Activated naive CD4-positive, alpha-beta T cell treated with anti-CD3 and anti-CD28 coated beads, Interleukin-2, amount 10 ng/mL, durations not matched to agents 7 days and 5 days (primary cell): ENCODE measurements at places on chromosomes 12 and 14.

GRCh38 chr14:99538275-99538674 lies 57.1 kb downstream of the CCNK start:
- no peak for DNase-seq

- DNase-seq: no peak
These were observed 10.3 kb downstream of the VEZT start for GRCh38 chr12:95227818-95228356.

DNA sequence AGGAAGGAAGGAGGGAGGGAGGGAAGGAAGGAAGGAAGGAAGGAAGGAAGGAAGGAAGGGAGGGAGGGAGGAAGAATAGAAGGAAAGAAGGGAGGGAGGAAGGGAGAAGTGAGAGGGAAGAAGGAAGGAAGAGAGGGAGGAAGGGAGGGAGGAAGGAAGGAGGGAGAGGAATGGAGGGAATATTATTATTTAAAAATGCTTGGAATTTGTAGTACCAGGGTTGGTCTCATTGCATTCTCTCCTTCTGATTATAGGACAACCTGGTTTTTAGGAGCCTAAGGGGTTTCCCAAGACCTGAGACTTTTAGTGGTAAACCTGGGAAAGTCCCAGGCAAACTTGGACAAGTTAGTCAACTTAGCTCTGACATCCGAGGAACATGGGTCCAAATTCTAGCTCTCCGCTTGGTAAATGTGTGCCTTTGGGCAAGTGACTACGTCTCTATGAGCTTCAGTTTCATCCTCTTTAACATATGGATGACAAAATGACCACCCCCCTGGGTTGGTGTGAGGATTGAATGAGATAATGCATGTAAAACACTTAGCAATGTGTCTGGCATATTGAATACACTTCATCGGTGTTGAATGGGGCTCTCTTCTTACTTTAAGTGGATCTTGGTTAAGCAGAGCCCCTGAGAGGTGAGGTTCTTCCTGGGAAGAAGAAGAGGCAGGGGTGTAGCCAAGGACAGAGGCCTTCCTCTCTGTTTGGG lies 690.7 kb upstream of the TBX3 start:
- DNase-seq: no peak

DNA sequence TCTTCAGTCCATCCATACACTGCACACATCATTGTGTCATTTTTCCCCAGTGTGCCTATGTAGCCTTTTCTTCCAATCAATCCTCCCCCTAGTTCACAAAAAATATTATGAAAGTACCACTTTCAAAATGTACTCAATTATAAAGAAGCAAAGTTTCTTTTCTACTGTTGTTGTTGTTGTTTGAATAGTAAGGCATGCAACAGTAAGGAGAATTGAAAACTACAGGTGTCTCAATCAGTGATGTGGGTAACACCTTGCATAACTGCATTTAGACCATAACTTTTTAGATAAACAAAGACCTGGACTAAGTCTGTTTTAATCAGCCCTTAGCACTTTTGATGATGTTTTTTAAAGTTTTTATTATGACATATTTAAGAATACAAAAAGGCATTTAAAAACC lies 104.4 kb downstream of the EML5 start:
- no peak for DNase-seq

DNA sequence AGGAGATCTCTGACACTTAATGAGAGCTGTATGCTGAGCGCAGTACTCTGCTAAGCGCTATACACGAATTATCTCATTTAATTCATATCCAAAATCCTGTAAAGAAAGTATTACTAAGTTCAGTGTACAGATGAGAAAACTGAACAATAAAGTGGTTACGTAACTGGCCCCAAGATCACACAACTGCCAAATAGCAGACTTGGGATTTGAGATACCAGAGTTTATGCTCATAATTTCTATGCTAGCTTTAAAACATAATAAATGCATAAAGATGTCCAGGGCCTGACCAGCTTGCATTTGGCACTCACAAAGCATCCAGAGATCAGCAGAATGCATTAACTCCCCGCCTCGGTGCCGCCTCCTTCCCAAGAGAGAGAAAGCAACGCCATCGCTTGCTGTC lies 83.2 kb upstream of the PWP1 start:
- DNase-seq: no peak

DNA sequence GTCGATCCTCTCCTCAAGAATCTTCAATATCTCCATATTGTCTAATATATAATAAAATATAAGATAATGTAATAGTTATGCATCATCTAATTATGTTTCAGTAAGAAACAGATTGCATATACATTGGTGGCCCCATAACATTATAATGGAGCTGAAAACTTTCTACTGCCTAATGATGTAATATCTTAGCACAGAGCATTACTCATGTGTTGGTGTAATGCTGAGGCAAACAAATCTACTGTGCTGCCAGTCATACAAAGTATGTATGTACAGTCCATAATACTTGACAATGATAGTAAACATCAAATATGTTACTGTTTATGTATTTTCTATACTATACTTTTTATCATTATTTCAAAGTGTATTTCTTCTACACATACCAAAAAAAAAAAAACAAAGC lies 128.7 kb downstream of the CPNE8 start:
- DNase-seq: no peak

DNA sequence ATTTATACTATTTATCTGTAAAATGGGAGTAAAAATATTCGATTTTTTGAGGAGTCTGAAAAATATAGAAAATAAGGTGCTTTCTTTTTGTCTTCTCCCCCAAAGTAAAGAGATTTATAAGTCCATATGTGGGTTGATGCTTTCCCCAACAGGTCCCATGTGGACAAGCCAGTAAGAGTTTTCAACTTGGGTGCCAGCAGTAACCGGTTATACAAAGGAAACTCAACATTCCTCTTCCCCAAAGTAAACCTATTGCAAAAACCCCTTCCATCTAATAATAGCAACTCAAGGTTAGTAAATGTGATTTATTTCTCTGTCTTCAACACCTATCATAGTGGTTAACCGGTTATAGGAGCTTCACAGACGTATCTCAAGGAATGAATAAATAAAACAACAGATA lies 1206.9 kb upstream of the SEL1L start:
- no peak for DNase-seq

DNA sequence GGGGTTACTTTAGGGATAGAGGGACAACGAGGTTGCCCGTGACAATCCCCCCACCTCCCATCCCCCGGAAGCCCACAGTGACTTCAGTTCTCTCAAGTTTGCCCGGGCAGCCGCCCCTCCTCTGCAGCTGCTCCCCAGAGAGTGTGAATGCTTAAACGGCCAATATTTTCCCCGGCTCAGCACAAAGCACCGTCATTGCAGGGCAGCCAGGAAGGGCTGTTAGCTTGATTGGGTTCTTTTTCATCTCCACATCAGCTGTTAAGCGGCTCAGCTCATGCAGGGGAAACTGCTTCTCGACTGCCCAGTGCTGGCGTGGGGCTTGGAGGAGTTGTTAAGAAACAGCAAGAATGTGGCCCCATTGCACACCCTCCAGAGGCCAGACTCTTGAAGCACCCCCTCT lies 120.5 kb upstream of the NCOR2 start:
- DNase-seq: peak; percentile 52

DNA sequence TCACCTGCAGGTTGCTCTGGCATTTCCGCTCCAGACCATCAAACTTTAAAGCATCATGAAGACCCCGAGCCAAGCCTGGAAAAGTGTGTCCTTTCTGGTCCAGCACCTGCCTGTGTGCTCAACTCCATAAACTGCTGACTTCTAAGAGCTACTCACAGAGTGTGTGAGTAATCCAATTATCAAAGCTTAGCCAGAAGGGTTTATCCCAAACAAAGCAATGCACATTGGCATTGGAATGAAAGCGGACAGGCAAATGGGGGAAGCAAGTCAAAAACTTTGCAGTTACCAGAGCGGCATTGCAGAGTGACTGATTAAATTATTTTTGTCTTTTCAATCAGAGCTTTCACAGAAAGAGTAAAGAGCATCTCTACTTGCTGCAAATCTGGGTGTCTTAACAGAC lies 1262.4 kb upstream of the SEL1L start:
- no peak for DNase-seq

DNA sequence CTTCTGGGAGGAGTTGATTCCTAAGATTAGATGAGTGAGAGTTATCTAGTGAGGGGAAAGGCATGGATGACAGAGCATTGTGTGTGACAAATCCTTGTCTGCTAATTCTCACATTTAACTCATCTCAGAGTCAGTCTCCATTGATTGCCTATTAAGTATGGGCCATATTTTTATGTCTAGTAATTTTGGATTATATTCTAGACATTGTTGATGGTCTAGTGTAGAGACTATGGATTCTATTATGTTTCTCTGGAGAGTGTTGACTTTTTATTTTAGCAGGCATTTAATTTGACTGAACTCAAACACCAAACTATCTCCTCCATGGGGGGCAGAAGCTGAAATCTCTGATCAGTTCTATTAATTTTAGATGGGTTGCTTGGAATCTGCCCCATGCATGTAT lies 114.4 kb downstream of the CACNA1C start:
- DNase-seq: no peak

- DNase-seq: no peak
These were observed 766.0 kb upstream of the TBX3 start for GRCh38 chr12:115450017-115450416.

DNA sequence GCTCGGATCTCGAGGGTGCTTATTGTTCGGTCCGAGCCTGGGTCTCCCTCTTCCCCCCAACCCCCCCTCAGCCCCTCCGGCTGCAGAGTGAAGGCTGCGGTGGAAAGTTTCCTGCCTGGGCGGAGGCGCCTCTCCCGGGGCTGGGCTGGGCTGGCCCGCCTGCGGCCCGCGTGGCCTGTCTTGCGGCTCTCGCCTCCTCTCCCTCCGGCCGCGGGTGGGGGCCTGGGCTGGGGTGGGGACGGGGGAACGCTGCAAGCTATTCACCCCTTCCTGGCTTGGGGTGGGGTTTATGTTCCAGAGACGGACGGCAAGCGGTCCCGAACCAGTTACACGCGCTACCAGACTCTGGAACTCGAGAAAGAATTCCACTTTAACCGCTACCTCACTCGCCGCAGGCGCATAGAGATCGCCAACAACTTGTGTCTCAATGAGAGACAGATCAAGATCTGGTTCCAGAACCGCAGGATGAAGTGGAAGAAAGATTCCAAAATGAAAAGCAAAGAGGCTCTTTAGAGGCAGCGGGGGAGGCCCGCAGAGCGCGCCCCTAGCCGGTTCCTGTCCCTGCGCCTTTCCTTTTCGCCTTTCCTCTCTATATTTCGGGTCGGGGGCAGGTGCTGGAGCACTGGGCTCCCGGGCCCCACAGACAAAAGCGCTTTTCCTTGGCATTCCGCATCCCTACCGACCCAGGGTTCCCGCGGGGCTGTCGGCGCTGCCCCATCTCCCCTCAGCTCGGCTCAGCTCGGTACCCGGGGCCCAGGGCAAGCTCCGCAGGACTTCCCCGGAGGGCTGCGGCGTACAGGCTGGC lies 1.3 kb downstream of the HOXC5 start:
- no peak for DNase-seq

DNA sequence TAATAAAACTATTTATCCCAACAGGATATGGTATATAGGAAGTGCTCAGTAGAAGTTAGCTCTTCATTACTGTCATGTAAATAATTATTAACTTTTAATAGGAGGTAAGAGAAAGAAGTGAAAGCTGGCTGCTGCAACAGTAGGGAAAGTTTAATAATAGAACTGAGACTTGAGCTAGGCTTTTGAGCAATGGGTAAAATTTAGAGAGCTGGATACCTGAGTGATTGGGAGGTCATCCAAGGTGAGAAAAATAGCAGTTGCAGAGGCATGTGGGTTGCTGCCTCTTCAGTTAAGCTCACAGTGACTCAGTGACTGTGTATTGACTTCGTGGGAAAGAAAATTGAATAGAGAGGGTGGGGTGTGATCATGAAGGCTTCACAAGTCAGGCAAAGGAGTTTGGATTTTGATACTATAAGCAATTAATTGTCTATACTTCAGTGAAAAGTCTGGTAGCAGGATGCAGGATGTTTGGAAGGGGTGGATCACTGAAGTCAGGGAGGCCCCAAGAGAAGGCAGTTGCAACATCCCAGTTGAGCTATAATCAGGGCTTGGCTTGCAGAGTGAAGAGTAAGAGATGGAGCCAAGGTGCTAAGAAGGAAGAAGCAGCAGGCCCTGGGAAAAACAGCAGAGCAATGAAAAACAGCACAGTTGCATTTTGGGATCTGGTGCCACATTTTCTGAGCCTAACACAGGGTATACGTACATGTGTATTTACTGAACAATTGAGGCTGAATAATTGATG lies 172.0 kb upstream of the FRMD6 start:
- no peak for DNase-seq

- peak; percentile 58 for DNase-seq
These were observed 1.5 kb downstream of the KRT8 start for GRCh38 chr12:52903285-52903854.

- no peak for DNase-seq
These were observed 30.6 kb downstream of the ARF6 start for GRCh38 chr14:49923442-49923841.

DNA sequence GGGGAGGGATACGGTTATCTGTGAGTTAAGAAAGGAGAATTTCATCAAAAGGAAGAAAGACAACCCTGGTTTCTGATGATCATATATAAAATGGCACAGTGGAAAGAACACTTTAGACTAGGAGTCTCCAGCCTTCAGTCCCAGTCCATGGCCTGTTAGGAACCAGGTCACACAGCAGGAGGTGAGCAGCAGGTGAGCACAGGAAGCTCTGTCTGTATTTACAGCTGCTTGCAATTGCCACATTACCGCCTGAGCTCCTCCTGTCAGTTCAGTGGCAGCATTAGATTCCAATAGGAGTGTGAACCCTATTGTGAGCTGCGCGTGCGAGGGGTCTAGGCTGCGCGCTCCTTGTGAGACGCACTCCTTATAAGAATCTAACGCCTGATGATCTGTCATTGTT lies 137.9 kb downstream of the BTG1 start:
- no peak for DNase-seq

GRCh38 chr12:79238246-79238645 lies 373.7 kb downstream of the SYT1 start:
- DNase-seq: no peak

DNA sequence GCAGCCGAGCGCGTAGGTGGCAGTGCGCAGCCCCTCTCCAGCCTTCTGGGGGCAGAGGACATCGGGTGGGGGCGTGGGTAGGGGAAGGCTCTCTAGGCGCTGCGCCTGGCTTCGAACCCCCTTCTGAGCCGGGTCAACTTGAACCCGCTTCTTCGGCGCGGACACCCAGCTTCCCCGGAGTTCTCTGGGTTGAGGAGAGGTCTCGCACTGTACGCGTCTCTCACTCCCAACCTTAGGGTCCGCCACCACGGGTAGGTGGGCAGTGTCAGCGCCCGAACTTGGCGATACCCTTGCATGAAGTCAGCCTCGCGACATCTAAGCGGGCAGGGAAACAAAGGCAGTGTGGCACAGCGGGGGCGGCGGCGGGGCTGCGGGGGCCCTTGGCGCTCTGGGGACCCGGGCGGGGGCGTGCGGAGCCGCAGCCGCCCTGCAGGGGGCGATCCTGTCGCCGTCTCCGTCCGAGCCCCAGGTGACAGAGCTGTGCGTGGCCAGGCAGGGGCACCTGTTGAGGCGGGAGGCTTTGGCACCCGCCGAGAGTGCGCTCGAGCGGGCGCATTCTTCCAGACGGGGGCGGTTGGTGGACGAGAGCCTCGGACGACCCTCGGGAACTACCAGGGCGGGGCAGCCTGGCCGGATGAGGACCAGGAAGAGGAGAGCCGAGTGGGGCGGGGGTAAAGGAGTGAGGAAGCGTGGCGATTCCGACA lies 1.1 kb downstream of the GALNT16 start:
- DNase-seq: peak; percentile 55
